ENCODE measurements at places on chromosomes 2 and 18.

- DNase-seq, result no peak
Observed at GRCh38 chr18:63271881-63272299, 47.7 kb downstream of the BCL2 start.

DNA sequence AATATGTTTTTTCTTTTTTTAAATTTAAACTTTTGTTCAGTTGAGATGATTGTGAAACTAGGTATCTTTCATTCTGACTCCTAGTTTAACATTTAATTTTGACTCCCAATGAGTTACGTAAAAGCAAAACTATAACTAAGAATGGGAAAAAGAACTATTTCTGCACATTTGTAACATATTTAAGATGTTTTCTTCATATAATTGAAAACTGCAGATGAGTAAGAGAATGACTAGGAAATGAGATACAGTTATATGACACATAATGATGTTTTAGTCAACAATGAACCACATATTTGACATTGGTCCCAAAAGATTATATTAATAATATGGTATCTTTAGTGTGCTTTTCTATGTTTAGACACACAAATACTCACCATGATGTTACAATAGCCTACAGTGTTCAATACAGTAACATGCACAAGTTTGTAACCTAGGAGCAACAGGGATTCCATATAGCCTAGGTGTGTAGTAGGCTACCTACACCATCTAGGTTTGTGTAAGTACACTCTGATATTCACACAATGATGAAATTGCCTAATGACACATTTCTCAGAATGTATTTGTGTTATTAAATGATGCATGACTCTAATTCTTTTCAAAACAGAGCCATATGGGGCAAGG, 12.6 kb downstream of the ERMN start:
- no peak for DNase-seq

- no peak for DNase-seq
Observed at GRCh38 chr2:9781252-9781651, 62.0 kb upstream of the TAF1B start.

GRCh38 chr2:117745537-117745936, 69.0 kb upstream of the DDX18 start:
- no peak for DNase-seq

DNA sequence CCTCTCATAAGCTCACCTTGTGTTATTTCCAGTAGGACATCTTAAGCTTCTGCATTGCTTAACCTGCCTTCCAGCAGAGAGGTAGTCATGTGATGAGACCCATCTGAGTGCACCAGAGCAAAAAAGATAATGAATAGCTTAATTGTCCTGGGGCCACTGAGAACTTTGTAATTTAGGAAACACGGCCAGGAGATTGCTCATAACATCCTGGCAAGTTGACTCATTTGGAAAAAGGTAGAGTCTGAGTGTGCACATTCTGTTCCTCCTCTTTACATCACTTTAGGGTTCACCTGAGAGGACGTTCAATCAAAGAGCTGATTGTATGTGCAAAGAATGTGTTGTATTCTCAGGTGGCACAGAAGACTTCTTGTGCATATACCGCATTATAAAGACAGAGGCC, 830.2 kb upstream of the SOX11 start:
- no peak for DNase-seq

DNA sequence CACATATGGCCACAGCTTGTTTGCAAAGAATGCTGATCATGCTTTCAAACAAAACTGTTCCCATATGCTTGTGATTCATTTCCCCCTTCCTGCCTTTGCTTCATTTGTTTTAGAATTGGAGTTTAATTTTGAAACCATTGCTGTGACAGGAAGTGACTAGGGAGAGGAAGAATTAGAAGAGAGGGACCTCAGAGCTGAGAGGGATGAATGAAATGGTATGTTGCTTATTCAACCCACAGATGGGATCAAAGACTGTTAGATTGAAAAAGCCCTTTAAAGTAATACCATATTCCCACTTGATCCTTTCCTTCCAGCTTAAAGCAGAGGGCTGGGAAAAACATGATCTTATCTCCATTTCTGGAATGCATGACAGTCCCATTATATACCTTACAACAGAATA, 106.2 kb upstream of the RNF152 start:
- no peak for DNase-seq

DNA sequence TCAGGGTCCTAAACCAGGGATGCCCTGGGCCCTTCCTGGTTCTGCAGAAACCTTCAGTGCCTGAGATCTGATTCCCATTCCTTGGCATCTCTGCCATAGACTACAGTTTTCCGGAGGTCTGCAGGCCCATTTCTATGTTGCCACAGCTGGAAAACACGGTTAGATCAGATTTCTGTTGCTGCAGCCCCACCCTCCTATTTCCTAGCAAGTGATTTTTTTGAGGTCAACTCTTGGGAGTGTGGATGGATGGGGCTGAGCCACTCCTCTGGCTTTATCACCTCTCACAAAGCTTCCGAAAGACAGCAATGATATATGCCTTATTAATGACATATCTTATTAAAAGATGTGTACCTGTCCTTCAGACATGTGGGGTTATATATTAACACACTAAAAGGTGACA, 56.3 kb downstream of the ZAP70 start:
- DNase-seq, result no peak

- DNase-seq, result no peak
Observed at GRCh38 chr2:12623051-12623450, 93.7 kb upstream of the TRIB2 start.

- no peak for DNase-seq
Observed at GRCh38 chr2:133713049-133713580, 144.9 kb upstream of the NCKAP5 start.

- DNase-seq, result no peak
Observed at GRCh38 chr2:171889808-171890207, 4.2 kb downstream of the SLC25A12 start.

GRCh38 chr2:191660575-191660974, 17.4 kb upstream of the NABP1 start:
- DNase-seq, result no peak

- no peak for DNase-seq
Observed at GRCh38 chr2:216464104-216464720, 34.4 kb upstream of the RPL37A start.

GRCh38 chr2:85234868-85235267, 92.9 kb downstream of the TGOLN2 start:
- peak; percentile 28 for DNase-seq

GRCh38 chr2:45743531-45744396, 92.3 kb downstream of the PRKCE start:
- no peak for DNase-seq

DNA sequence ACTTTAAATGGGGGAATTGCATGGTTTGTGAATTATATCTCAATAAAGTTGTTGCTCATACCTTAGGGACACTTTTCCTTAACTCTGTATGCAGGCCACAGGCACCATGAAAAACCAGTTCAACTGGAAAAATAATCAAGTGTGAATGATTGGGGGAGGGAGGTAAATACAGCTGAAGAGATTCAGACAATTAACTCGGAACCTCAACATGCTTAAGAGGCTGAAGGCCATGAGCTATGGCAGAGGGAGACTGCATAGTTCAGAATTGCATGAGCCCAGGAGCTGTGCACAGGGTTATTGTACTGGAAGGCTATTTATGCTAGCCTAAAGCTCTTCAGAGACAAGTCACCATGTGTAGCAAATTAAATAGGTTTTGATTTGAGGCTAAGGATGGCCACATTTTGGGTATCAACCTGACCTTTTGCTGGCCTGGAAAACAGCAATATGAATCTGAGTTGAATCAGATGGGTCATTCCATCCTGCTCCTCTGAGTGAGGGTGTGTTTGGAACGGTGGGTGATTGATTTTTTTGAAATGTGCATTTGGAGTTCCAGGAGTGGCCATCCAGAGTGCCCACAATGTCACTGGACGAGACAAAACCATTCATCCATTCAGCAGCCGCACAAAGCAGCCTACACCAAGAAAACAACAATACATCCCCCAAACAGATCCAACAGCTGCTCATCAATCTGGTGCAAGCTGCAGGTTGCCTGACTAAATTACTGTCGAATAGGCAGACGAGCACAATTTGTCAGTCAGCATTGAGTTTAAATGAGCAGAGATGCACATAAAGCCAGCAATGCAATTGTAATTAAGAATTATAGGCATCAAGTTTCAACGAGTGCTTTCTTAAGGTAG, 42.5 kb downstream of the HRH4 start:
- DNase-seq, result no peak

- DNase-seq, result no peak
Observed at GRCh38 chr18:31723639-31723989, 37.1 kb downstream of the SLC25A52 start.

DNA sequence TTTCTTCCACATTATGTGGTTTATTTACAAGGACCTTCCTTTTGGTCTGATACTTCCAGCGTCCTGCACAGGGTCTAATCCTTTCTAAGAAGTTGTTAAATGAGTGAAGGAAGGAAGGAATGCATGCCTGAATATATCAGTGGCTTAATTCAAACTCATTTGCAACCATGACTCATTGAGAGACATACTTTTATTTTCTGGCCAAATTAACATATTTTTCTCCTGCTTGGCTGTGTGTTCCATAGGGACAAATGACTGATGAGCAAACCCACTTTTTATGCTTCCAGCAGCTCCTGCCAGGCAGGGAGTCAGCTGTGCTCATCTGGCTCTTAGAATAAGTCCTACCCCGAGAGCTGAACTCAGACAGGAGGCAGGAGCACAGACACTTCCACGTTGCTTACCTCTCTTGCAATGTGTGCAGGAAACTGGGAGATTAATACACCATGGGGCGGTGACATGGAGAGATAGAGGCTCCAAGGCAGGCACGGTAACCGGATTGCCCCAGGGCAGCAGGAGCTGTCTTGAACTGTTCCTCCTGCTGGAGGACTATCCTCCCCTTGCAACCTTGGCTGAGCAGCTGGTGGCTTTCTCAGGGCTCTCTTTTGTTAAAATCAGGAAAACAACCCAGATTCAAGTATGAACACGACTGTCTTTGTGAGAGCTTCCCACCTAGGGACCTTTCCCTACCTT, 667.5 kb upstream of the HS6ST1 start:
- no peak for DNase-seq

- peak; percentile 29 for DNase-seq
Observed at GRCh38 chr2:88321449-88322248, 130.8 kb downstream of the FOXI3 start.

DNA sequence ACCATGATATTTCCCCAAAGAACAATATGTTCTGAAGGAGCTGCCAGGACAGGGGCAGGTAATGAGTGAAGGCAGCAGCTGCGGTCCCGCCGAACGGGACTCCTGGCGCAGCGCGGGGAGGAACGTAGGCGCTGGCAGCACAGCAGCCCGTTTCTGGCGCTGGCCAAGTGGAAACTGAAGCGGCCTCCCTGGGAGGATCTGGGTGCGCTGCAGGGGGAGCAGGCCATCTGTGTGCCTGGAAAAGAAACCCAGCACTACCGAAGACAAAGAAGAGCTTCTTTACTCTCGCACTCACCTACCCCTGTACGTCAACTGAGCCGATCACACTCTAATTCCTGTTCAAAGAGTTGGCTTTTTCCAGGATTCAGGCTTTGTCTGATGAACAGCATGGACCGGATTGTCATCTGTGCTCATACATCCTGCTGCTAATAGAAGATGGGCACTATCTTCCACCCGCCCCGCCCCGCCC, 11.8 kb downstream of the G6PC2 start:
- peak; percentile 14 for DNase-seq

GRCh38 chr18:45540125-45540524, 75.2 kb upstream of the SLC14A2 start:
- no peak for DNase-seq

DNA sequence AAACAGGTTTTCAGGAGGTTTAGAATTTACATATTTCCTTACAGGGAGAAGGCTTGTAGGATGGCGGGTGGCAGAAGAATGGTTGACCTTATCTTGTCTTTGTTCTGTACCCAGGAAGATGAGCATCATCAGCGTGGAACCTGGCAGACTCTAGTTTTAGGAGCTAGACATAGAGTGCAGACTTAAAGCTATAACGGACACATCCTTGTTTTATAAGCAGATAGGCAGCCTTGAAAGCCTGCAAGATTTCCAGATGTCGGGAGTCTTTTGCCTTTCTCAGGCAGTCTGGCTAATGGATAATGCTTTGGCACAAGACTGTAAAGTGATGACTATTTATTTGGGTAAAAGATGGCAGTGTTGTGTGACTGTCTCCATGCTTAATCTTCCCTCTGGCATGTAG, 11.7 kb downstream of the AQP12B start:
- no peak for DNase-seq

DNA sequence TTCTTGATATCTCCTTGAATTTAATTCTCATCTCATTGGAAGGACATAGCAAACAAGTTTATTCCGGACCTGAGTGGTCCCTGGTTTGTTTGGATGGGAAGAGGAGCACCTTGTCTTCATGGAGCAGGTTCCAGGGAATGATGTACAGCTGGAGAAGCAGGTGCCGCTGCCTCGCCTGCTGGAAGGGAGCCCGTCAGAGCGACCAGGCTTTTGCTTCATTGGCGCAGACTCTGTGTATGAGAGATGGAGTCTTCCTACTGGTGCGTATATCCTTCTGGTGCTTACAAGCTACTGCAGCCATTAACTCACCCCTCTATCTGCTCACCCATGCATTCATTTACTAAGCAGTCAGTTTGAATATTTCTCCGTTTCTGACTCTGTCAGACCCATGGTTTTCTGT, 11.6 kb upstream of the ALLC start:
- no peak for DNase-seq

DNA sequence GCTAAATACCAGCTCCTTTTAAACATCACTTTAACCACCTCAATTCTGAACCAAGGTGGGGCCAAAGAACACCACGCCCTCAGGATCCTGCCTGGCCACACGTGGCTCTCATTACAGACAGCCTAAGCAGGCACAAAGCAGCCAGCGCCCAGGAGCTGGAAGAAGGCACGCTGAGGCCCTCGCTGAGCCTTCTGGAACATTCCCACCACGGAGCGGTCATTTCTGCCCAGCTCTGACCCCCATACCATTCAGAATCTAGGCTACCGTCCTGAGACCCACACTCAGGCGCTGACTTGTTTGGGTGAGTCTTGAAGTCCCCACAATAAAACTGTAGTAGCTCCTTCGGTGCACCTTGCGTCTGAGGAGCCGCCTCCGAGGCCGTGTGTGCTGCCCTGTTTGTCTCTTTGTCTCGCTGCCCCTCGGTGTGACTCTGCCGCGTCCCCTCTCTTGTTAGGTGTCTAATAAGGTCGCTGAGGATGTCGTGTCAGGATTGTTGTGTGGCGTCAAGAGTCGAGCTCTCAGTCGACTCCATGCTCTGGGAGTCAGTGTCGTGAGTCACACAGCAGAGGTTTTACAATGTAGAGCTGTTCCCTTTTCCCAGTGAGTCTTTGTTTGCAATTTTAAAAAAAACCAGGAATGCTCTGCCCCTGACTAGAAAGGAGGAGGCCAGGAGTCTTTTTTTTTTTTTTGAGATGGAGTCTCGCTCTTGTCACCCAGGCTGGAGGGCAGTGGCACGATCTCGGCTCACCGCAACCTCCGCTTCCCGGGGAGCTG, 242.4 kb downstream of the KLHL29 start:
- DNase-seq, result no peak

- DNase-seq, result no peak
Observed at GRCh38 chr2:39300044-39300978, 56.5 kb upstream of the CDKL4 start.

- DNase-seq, result peak; percentile 61
Observed at GRCh38 chr2:108621087-108621559, 86.9 kb downstream of the LIMS1 start.

- DNase-seq, result no peak
Observed at GRCh38 chr2:145985517-145985916, 1465.6 kb upstream of the ZEB2 start.

Data from COR-L47 (cell line).